ENCODE measurements at places on chromosomes 16 and 17.

DNA sequence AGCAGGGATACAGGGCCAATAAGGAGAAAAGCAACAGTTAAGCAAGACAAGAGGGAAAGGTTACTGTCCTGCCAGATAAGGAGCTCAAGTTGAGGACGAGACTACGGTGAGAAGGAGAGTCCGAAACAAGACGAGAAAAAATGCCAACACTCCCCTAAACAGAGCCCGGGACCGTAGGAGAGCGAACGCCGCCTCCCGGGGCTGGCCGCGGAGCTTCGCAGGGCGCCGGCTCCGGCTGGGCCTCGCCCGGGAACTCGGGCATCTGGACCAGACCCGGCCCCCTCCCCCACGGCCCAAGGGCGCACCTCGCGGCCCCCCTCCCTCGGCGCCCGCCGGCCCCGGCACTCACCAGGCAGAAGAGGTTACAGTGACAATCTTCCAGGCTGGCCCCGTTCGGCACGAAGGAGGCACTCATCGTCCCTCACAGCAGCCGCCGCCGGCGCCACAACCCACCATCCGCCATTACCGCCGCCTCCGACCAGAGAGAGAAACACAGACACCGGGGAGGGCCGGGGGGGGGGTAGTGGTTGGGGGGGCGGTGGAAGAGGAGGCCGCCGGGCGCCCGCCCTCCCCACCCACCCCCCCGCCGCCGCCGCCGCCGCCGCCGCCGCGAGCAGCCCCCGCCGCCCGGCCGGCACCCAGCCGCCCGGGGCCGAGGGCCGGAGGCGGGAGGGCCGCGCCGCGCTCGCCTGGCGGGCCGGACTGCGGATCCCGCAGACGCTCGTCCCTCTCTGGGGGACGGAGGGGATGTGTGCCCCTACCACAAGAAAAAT lies at the start of gene MED13:
Gene MED13, minus strand, starts transcription at position 488 of the 773 bp plus-strand sequence. Its CDS starts 73 bp downstream, at position 415.
- peak; percentile 33 for DNase-seq

GRCh38 chr16:48212033-48212432 lies 32.1 kb upstream of the LONP2 start:
- no peak for DNase-seq

DNA sequence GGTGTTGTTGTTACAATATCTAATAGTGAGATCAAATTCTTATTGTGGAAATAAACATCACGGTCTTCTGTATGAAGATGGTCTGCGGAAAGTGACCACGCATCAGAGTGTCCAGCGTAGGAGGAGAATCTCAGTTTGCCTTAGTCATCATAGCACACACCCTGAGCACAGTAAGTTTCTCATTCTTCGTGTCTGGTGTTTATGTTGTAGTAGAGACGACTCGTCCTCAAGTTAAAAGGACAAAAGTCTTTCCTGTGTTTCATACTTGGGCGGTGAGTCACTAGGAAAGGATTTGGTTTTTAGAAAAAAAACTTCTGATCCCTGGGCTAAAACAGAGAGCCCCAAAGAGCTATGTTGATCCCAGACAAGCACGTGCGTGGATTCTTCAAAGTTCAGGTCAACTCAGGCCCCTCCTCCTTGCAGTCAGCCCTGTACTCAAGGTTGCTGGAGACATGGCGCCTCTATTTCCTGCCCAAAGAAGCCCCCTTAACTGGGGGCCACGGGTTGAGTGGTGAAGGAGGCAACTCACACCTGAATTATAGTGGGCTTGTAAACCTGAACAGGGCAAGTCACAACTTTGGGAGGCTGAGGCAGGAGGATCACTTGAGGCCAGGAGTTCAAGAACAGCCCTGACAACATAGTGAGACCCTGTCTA lies 170.4 kb downstream of the ZFHX3 start:
- peak; percentile 89 for DNase-seq

GRCh38 chr16:30882429-30883310 lies 11.2 kb downstream of the BCL7C start:
- DNase-seq, result no peak

GRCh38 chr16:23668873-23669272 lies 9.8 kb upstream of the PLK1 start:
- DNase-seq, result no peak

DNA sequence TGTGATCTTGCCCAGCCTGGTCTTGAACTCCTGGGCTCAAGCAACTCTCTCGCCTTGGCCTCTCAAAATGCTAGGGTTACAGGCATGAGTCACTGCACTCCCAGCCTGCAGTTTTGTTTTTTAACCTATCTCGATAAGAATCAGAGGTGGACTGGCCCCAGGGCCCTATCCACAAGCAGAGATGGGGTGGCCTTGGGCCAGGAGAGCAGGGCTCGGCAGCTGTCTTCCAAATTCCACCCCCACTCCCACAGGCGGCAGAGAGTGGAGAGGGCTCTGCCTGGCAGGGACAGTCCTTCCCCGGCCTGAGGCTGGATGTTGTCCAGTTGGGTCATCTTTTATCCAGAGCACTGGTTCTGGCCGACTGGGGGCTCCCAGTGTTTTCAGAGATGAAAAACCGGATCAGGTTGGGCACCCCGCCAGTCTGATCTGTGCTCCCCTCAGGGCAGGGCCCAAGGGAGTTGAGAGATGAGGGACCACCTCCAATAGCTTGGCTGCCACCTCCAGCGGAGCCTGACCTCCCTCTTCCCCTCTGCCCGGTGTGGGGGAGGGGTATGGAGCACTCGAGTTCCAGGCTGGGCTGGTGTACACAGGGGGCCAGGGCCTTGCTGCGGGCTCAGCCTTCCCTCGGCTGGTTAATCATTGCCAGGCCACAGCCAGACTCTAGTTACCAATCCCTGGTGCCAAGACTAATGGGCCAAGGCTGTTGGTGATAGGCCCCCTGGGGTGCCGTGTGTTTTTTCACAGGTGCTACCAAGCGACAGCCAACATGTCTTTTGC lies 30.3 kb upstream of the MYO15B start:
- no peak for DNase-seq

DNA sequence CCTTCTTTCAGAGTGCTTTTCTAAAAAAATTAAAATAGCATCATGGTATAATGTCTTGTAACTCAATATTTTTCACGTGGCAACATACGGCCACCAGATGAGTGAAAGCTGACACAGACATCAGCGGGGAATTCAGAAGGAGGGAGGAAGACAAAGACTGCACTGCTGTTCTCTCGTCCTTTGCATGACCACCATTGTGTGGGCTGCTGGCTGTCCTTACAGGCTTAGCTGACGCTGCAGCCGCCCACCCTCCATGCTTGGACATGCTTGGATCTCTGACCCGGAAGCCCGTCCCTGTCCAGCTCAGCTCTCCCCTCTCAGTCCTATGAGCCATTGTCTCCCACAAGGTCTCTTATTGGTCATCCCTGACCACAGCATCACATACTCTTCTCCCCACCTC lies 11.4 kb upstream of the MLYCD start:
- no peak for DNase-seq

GRCh38 chr16:55508941-55509931 lies at the start of gene LPCAT2:
TSS of gene LPCAT2 (plus strand) at chr16:55509072. CDS start at chr16:55509182, 110 bp downstream.
- peak; percentile 87 for DNase-seq

DNA sequence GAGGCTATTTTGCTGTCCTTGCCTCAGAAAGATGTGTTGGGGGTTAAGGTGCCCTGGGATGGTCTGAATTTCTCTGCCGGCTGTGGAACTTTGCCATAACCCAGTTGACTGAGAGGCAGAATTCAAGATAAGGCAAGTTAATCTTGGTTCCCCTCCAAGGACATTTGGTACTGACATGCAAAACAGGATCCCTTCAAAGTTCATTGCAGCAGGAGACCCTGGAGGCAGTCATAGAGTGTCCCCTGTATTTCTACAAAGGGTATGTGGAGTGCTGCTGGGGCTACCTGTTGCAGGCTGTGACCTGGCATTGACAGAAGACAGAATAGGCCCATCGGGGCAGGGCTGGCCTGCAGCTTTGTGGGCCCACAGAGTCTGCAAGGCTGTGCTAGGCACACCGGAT lies 135.6 kb upstream of the IRX3 start:
- no peak for DNase-seq

GRCh38 chr17:48593126-48593829 lies at the start of gene HOXB5:
TSS of gene HOXB5 (minus strand) at chr17:48593779. CDS start at chr17:48593682, 97 bp downstream.
- no peak for DNase-seq

Data from fibroblast of skin of right quadriceps (primary cell).